T-helper 17 cell (primary cell): ENCODE measurements at places on chromosomes 12 and 14.

GRCh38 chr12:78085542-78086182 lies 255.0 kb downstream of the NAV3 start:
- no peak for DNase-seq

- DNase-seq, result no peak
Observed at GRCh38 chr12:122743895-122744525, 8.6 kb upstream of the DENR start.

GRCh38 chr14:50222055-50222613 lies 9.2 kb downstream of the SOS2 start:
- DNase-seq, result no peak

DNA sequence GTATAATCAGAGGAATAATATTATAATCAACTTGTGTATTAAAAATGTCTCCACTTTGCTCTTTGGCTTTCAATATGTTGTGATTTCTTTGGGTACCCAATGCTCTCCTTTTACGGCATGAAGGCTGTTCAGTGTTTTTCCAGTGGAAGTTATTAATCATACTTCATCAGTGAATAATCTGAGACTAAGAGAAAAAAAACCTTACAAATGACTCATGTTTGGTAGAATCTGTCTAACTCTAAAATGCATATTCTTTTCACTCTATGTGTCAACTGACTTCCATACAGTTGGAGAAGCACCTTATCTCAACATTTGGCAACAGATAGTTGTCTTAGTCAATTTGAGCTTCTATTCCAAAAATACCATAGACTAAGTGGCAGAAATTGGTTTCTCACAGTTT lies 82.2 kb downstream of the PTPRO start:
- no peak for DNase-seq

DNA sequence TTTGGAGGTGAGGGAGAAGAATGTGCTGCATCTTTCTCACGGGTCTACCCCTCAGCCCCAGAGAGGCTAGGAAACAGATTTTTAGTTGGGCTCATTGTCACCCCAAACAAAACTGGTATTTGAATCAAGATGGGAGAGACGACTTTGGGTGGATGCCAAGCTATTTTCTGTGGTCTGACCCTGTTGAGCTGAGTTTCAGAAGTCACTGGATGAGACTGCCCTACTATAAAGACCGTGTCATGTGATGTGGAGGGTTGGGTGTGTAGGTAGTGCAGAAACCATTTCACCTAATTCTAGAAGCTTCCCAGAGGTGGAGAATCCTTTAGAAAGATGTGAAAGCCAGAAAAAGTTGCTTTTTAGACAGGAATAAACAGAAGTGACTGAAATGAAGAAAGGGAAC lies 60.2 kb downstream of the IFT43 start:
- DNase-seq, result no peak

DNA sequence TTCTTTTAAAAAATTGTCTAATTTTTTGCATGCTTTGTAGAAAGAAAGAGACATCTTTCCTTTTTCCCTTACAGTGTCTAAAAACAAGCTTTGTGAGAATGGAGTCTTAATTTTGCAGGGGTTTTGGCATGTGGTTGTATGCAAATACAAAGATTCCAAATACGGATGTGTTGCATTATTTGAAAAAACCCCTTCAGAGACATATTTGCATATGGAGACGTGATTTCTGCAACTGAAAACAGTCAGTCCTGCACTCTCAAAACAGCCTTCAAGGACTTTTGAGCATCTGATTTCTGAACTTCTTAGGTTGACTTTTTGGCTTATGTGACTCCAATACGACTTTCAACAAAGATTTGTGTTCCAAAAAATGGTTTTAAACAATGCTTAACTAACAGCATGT lies 7.8 kb downstream of the IRAK3 start:
- no peak for DNase-seq

GRCh38 chr12:38411946-38412345 lies 95.4 kb downstream of the ALG10B start:
- DNase-seq, result no peak

- no peak for DNase-seq
Observed at GRCh38 chr12:112463478-112463877, 44.7 kb downstream of the PTPN11 start.

DNA sequence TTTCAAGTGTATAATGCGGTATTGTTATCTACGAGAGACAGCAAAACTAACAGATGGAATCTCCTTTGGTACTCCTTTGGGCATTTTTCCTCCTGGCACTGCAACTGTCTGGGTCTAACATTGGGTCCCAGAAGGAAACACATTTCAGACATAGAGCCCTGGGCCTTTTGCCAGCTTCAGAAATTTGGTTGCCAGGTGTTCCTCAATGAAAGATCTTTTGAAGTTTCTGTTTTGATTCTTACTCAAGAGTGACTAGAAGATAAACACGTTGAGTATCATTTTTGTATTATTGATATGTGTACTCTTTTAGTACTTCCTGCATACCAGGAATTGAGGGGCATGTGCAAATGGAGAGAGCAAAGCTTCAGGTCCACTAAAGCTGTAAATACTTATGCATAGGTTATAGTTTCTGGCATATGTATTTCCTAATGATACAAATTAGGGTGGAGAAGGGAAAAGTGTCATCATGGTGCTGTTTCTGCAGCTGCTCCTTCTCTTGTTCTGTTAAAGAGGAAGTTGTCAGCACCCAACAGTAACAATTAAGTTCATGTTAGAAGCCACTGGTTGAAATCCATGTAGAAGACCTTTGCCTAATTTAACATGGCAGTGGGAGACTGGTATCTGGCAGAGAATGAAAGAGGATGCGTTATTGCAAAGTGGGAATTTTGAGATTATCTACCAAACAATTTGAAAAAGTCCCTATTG lies 53.5 kb downstream of the SLC38A6 start:
- DNase-seq, result no peak

- no peak for DNase-seq
Observed at GRCh38 chr12:49068879-49069506, 786 bp downstream of the RHEBL1 start.

GRCh38 chr12:108821407-108822397 lies 35.7 kb downstream of the SSH1 start:
- no peak for DNase-seq

DNA sequence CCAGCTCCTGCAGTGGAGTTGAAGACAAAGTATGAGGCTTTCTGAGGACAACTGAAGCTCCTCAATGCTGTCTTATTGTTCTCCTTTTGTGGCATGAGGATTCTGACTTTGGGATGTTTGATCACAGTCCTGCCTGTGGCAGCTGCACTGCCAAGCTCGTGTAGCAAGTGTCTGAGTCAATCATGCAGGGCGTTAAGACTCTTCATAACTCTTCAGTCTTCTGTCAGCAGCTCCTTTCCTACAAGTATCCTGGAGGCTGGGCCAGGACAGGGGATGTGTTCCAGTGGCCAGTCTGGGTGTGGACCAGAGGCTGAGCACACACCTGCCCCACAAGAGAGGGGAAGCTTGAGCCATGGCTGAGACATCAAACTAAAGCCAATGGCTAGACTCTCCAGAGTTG lies 94.3 kb downstream of the PELI2 start:
- no peak for DNase-seq

- DNase-seq, result no peak
Observed at GRCh38 chr12:107311682-107312081, 218.3 kb upstream of the CRY1 start.

- no peak for DNase-seq
Observed at GRCh38 chr12:130214686-130215395, 52.6 kb downstream of the FZD10 start.

DNA sequence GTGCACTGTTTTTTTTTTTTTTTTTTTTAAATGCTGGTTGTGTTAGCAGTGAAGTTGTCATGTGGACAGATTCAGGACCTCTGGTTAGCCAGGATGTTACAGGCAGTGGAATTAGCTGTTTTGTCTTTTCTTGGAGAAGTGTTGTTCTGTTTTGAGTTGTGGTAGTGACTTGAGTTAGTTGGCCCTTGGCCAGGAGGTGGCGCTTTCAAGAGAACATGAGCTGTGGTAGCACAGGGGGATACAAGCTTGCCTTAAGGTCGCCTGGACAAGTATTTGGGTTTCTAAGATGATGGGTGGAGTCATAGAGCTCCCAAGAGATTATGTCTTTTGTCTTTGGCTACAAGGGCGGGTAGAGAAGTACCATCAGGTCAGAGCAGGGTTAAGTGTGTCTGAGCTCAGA lies 33.3 kb upstream of the CCDC198 start:
- DNase-seq, result no peak

- no peak for DNase-seq
Observed at GRCh38 chr12:75877763-75878621, 153.6 kb downstream of the PHLDA1 start.

DNA sequence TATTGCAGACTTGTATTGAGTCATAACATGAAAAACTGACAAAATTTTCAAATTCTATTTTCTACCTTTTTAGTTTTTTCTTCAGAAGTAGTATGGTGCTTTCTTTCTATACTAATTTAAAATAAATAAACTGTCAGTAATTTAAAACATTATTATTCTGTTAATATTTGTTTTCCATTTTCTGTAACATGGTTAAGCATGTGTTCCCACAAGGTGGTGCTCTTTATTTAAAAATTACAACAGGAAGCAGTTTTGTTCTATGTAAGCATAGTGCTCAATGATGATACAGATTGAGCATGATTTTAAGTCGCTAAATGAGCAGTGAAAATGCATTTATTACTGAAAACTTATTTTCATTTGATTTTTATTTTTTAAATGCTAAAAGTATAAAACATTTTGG lies 114.6 kb downstream of the PPFIA2 start:
- DNase-seq, result no peak

GRCh38 chr12:49903351-49903699 lies 375 bp downstream of the FAIM2 start:
- no peak for DNase-seq

- DNase-seq, result no peak
Observed at GRCh38 chr12:79776111-79776510, 85.3 kb upstream of the PAWR start.

- no peak for DNase-seq
Observed at GRCh38 chr12:62839869-62840660, 94.9 kb downstream of the PPM1H start.

DNA sequence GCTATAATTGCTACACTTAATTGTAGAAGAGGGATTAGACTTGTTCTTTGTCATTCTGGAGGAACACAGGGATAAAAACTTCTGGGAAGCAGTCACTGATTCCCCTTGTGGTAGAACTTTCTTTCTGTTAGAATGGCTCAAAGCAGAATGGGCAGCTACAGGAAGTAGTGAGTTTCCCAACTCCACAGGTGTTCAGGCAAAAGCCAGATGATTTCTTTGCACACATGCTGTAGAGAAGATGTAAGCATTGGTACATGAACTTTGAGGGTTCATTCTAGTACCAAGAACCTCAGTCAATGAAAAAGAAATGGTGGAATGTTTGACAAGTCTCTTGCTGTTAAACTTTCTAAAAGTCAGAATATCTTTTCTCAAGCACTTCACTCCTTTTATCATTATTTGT lies 4.3 kb downstream of the NDUFA9 start:
- DNase-seq, result no peak

DNA sequence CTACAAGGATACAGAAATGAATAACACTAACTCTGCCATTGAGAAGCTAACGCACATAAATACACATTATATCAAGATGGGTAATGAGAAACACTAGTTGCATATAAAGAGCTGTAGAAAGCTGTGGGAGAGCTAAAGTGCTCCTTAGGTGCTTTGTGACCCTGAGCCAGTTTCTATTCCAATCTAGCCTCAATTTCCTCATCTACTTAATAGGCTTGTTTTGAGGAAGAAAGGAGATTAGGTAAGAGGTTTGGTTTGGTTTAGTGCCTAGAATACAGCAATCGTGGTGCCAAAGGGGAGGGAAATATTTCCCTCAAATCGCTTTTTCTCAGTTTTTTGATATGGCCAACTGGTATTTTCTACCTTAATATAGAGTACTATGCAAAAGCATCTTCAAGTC lies 994 bp downstream of the SRP54 start:
- no peak for DNase-seq

GRCh38 chr12:56571121-56571520 lies 49.5 kb downstream of the RBMS2 start:
- DNase-seq, result no peak

- DNase-seq, result no peak
Observed at GRCh38 chr12:132521712-132522292, 31.9 kb downstream of the FBRSL1 start.

DNA sequence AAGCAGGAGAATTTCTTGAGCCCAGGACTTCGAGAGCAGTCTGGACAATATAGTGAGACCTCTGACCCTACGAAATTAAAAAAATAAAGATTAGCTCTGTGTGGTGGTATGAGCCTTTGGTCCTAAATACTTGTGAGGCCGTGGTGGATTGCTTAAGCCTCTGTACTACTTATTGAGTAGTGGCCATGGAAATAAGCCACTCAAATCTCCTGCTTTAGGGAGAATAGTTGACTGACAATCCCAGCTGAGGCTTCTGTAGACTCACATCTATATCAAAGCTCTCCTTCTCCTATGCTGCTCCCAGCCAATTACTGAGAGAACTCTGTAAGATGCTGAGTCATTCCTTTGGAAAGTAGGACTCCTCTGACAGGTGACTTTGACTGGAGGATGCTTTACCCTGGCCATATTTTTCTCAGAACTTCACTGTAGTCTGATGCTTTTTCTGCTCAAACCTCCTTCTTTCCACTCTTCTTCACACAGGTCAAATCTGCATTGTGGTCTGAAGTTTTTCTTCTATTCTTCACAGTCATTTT lies 420.2 kb downstream of the SLC6A15 start:
- no peak for DNase-seq

- DNase-seq, result no peak
Observed at GRCh38 chr12:75207338-75208083, 2.1 kb downstream of the KCNC2 start.

- no peak for DNase-seq
Observed at GRCh38 chr12:51472984-51473383, 48.4 kb downstream of the SLC4A8 start.

- no peak for DNase-seq
Observed at GRCh38 chr14:102633906-102634595, 41.6 kb downstream of the RCOR1 start.

DNA sequence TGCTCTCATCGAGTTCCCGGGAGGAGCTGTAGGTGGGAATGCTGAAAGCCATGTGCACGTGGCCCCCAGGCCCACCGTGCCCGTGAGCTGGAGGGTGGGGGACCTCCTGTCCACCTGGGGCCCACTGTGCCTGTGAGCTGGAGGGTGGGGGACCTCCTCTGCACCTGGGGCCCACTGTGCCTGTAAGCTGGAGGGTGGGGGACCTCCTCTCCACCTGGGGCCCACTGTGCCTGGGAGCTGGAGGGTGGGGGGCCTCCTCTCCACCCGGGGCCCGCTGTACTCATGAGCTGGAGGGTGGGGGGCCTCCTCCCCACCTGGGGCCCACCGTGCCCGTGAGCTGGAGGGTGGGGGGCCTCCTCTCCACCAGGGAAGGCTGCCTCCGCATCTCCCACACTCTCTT lies 13.9 kb upstream of the NUDT14 start:
- DNase-seq, result no peak

DNA sequence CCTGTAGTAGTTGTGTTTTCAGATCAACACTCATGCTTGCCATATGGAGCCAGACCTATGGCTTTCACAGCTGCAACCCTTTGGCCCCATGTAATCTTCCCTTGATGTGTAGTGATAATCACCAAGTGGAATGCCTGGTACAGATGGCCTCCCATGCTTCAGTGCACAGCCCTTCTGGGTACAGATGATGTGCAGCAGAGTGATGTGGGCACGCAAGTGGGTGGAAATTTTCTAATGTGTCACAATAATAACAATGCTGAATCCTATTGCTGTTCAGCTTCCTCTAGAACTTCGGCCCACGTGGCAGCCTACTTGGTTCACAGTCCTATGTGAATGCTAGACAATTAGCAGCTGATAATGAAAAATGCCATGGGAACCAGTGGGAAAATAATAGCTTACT lies 188.1 kb downstream of the SNAPC1 start:
- DNase-seq, result no peak
